ENCODE measurements at places on chromosomes 1 and 21. TPM values are rescaled to one million over a fixed set of nuclear protein-coding genes. Genes with fewer than 3 reads are reported as not detected.

Gene AMPD1
- total RNA-seq = not detected

Gene SYT14
- total RNA-seq = 5.7 TPM

DNA sequence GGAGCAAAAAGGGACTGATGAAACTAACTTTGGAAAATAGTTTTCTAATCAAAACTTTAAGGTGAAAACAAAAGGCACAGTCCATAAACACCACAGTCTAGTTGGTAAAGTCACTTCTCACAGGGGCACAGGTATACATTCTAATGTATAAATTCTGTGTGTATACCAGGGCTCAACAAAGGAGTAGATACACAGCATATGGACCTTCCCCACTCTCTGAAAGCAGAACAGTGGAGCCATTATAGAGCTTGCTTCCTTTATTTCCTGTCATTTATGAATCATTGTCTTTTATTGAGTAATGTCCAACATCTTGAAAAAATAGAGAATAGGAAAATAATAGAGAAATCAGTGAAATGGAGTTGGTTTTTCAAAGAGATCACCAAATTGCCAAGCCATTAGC, 746.5 kb upstream of the CHRM3 start:
- no peak for DNase-seq

DNA sequence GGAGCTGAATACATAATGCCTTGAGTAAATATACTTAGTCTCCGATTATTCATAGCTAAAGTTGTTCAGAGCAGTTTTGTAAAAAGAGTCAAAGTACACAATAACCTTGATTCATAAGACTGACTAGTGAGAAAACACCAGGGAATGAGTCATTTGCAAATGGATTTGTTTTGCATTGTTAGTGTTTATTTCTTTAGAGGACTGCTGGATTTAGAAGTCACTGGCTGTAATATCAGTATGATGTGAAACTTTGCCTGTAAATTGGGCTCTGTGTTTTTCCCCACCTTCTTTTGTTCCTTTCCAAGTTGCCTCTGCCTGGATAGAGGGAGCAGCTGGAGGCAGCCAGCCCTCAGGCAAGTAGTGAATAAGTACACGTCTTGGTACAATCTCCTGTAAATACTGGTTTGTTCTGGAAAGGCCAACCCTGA, 474.7 kb downstream of the NUF2 start:
- DNase-seq = no peak

- no peak for DNase-seq
These were observed 3.4 kb downstream of the TRIM11 start for GRCh38 chr1:228403231-228403631.

All from type B pancreatic cell (in vitro differentiated cells).